ENCODE measurements at places on chromosomes 13 and 19.

DNA sequence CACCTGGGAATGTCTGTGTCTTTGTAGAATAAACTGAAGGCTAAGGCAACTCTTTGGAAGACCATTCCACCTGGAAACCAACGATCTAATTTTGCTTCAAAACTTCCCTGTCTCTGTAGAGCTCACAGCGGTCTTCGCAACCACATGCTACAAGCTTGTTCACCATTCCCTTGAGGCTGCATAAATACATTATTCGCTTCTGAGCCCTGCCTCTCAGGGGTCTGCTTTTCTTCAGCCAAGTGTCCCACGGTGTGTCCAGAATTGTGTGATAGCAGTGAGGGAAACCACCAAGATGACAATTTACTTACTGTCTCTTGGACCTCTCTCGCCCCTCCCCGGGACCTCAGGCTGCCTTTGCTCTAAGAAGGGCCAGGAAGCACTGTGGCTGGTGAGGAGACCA is 51.1 kb downstream of the GPR12 start:
- DNase-seq, result no peak

DNA sequence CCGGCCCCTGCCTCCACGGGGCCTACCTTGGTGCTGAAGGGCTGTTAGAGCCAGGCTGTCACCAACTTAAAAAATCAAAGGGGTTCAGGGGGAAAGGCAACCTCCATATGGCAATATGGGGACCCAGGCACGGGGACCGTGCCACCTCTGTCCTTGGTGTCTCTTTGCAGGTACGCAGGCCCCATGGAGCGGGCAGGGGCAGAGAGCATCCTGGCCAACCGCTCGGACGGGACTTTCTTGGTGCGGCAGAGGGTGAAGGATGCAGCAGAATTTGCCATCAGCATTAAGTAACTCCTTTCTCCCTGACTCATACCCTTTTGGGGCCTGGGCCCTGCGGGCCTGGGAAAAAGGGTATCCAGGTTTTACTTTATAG is 39.6 kb upstream of the ADGRE1 start:
- no peak for DNase-seq

DNA sequence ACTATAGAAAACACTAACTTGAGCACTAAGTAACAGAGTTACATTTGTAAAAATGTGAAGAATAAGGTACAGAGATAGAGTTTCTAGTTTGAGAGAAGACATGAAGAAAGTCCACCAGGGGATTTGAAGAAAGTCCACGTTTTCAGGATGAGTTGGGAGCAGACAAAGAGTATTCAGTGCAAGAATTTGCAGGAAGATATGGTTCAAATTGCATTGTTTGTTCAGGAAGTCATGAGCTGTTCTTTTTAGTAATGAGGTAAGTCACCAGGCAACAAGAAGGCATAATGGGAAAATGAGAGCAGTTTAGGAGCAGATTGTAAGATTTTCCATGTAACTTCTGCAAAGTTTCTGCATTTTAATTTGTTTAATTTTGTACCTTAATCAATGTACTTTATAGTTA is 618.0 kb downstream of the DACH1 start:
- DNase-seq, result no peak

- DNase-seq, result no peak
These were observed 74.6 kb upstream of the C13orf46 start for GRCh38 chr13:114048443-114048842.

DNA sequence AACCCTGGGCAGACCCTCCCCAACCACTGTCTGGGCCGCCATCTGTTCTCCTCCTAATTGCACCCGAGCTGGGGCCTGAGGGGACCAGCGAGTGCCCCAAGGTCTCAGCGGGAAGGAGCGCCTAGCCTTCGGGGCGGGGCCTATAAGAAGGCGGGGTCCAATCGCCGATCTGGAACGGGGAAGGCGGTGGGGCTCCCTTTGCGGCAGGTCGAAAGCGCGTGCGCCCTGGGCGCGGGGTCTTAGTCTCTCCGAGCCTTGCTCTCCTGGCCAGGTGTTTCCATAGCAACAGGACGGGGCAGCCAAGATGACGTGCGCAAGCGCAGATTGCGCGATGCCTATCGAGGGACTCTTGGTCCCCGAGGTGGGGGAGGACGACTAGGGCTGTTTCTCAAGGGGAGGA is 2.8 kb downstream of the MAST1 start:
- no peak for DNase-seq

- peak; percentile 76 for DNase-seq
These were observed 18.8 kb upstream of the WASF3 start for GRCh38 chr13:26538363-26539317.

- DNase-seq, result no peak
These were observed 6.3 kb upstream of the CRTC1 start for GRCh38 chr19:18677156-18677555.

- DNase-seq, result no peak
These were observed 4.0 kb downstream of the LHFPL6 start for GRCh38 chr13:39599012-39599411.

- no peak for DNase-seq
These were observed 755 bp upstream of the ZNF726 start for GRCh38 chr19:23913931-23914330.

DNA sequence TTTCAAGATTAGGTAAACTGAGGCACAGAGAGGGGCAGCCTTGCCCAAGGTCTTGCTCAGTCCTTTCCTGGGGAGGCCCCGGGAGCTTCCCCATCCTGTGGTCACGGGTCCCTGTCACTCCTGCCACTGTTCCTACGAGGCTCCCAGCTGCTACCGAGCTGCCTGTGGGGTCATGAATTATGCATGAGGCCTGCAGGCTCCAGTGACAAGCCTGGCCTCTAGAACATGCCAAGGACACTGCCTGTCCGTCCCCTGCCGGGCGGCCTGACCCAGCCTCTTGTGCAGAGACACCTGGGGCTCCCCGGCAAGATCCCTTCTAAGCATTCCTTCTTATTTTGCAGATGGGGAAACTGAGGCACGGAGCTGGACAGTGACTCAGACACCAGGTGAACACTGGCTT is 2.7 kb downstream of the FCHO1 start:
- no peak for DNase-seq

DNA sequence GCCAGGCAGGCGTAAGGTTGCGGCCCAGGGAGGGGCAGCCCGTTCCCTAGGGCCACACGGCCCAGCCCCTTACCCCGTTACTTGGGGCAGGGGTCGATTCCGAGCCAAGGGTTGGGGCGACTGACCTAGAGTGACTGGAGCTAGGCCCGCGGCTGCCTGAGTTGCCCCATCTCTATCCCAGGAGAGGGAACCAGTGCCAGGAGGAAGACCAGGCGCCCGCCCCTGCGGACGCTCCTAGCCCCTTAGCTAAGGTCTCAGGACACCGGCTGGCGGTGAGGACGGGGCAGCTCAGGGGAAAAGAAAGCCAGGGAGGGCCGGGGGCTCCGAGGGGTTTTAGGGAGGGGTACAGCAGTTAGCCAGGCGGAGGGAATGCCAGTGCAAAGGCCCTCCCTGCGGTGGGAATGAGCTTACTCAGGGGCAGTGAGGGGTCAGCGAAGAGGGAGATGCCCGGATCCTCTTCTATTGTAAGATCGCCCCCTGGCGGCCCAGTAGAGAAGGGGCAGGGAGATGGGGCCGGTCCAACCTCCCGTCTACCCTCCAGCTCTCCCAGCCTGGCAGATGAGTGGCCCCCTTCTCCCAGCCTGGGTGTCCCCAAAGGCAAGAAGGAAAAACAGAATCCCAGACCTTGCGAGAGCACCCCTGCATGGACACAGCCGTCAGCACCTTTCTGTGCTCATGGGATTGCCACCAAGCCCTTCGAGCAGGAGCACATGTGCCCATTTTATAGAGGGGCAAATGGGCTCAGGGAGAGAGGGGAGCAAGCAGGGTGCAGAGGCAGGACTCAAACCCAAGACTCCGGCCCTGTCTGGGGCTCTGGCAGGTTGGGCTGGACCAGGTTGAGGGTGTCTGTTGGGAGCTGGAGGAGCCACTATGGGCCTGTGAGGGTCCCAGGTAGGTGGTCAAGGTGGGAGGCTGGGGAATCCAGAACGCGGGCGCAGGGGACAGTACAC is 16.3 kb downstream of the CILP2 start:
- DNase-seq, result no peak

DNA sequence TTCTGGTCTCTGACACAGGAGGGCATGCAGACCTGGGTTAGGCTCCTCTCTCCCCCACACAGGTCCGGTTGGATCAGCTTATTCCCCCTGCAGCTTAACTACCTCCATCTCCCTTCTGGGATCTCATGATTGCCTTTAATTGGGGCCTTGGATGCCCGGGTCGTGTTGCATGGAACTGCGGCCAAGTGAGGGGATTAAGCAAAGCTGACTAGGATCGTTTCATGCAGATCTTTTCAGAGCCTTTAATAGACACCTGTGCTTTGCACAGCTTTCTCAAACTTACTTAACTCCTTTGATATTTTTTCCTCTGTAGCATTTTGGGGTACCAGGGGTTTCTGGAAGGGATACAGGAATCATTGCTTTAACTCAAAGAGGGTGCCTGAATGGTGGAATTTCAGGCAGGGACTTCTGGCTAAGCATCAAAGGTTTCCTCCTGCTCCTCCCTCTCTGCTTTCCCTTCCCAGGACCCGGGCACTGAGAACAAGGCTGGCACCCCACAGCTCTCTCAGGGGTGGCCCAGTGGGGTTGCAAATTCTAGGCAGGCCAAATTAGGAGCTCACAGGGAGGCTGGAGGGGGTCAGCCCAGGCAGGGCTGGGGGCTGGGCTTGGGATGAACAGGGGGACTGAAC is 477 bp downstream of the NFILZ start:
- DNase-seq, result no peak

DNA sequence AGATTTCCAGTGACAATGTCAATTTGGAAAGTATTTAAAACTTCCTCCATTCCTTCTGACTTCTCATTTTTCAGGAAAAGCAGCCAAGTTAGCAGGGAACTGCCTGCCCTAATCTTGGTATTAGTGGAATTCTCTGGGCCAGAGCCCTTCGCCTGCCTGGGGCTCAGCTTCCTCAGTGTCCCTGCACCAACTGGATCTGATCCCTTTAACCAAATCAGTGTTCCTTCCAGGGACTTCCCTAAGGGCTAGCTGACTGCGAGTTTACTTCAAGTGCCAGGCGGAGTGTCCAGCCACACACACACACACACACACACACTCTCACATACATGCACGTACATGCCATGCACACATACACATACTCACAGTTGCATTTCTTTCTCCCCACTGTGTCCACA is 20.0 kb downstream of the RAB20 start:
- DNase-seq, result peak; percentile 64

DNA sequence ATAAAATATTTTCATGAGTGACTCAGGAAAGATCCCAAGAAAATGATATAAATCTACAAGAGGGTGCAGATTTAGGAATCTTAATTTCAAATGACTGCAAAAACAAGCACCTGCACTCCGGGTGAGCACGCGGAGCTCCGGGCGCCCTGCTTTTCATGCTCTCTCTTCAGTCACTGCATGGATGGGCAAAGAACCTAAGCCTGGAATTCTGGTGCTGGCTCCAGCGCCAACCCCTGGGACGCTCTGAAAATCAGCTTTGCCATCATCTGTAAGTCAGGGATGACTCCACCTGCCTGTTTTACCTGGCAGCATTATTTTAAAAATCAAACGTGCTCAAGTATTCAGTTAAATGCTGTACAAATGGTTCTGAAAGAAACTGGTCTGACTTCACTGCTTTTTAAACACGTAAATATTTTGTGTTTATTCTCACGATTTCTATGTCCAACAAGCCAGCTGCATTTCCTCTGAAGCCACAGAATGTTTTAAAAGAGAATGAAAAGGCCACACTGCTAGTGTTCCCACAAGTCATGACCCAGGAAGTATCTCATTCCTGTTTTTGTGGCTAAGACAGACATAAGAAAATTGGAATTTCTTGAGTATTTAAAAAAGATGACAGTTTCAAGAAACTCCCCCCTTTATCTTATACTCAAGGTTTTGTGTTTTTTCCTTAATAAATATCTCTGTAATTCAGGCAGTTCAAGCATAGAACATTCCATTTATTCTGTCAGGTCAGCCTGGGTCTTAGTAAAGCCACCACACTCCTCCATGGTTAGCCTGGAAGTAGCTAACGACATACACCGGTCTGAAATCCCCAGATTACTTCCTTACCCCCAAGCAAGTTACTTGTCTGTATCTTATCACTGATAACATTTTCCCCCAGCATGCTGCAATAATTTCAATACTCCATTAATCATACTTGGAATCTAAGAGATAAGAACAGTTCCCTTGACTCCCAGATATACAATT is 81.1 kb downstream of the COL4A1 start:
- no peak for DNase-seq

GRCh38 chr13:98142380-98143156 is at the start of gene FARP1:
TSS of gene FARP1 (plus strand) at chr13:98143094. CDS start at chr13:98213243, 70,149 bp downstream.
- DNase-seq, result peak; percentile 56

GRCh38 chr13:30033681-30034457 is 183.5 kb upstream of the UBL3 start:
- DNase-seq, result peak; percentile 81

DNA sequence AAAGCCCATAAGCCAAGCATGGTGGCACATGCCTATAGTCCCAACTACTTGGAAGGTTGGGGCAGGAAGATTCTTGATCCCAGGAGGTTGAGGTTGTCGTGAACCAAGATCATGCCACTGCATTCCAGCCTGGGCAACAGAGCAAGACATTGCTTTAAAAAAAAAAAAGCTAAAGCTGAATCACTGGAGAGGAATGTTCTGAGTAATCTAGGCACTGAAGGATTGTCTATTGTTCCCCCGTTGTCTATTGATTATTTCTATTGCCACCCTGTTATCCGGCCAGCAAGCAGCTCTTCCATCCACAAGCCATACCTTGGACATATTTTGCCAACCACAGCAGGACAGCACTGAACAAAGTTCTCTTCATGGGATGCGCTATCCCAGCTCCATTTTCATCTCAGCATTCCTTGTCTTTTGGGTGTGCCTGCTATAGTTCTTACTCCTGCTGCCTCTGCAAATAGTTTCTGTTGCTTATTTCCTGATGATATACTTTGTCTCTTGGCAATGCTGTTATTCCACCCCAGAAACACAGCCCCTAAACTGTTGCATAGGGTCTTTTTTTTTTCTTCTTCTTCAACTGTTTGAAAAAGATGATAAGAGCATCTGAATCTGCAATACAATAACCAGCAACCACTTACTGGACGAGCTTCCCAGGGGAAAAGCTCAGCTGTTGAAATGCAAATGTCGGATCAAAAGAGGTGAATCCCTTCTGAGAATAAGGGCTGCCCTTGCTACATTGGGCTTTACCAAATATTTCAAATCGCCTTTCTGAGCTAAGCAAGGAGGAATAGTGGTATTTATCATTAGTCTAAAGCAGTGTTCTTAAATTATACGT is 22.2 kb upstream of the SIAH3 start:
- DNase-seq, result no peak

DNA sequence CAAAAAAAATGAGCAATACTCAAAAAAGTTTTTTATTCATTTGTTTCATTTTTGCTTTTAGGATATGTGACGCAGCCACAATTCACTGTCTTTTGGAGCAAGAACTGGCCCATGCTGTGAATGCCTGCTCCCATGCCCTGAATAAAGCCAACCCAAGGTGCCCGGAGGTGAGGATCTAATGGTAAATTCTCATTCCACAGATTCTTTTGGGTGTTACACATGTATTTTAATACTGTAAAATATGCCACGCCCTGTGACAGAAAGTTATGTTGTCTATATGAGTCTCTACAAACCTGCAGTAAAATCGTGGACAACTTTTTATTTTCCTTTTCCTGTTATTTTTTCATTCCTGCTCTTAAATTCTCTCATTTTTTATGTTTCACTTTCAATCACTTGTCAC is 57.5 kb upstream of the AKAP11 start:
- no peak for DNase-seq

- DNase-seq, result no peak
These were observed 8.9 kb upstream of the ZNF527 start for GRCh38 chr19:37361994-37362393.

GRCh38 chr19:33462112-33462791 is 59.3 kb downstream of the PEPD start:
- no peak for DNase-seq

All from fibroblast of gingiva (primary cell).